Stimulated activated CD8-positive, alpha-beta memory T cell treated with anti-CD3 and anti-CD28 coated beads, Interleukin-4, amount 100 ng/mL, for 1 hour (primary cell): ENCODE measurements at places on chromosomes 5 and 9.

DNA sequence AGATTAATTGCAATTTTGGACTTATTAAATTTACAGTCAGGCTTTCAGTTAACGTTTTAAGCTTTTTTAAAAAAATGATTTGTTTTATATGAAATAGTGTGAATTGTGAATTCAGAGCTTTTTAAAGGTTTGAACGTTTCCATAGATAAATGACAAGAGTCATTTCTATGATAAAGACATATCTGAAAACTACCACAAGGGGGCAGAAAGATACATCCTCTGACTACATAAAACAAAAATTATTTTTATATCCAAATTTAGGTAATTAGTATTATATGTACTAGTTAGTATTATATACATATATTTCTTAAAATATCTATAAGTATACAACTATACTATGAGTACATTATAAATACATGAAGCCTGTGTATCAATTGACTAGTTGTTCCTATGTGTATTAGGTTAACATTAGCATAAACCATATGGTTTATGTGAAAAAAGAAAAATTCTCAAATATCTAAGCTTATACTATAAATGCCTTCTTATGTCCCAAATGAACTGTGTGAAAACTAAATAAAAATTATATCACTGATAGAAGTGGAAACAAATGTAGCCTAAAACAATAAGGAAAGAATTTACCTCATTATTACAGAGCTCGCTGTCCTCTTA lies 155.2 kb downstream of the MEF2C start:
- DNase-seq: no peak

GRCh38 chr5:120098426-120098825 lies 365.7 kb upstream of the PRR16 start:
- DNase-seq: no peak

DNA sequence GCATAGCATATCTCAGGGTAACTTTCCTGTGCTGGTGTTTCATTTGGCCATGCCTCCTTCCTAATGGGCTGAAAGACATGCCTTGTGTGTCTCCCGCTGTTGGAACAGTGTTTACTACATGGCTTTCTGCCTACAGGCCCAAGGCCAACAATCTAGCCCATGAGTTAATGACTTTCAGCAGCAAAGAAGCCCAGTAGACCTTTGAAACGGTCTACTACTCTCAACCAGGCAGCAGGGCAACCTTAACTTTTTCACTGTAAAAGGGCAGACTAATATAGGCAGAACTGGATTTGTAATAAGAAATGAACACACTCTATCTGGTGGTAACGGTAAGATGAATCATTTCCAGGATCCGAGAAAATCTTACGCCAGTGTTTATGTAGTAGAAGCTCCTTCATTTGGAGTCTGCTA lies 21.0 kb downstream of the C5orf15 start:
- no peak for DNase-seq

DNA sequence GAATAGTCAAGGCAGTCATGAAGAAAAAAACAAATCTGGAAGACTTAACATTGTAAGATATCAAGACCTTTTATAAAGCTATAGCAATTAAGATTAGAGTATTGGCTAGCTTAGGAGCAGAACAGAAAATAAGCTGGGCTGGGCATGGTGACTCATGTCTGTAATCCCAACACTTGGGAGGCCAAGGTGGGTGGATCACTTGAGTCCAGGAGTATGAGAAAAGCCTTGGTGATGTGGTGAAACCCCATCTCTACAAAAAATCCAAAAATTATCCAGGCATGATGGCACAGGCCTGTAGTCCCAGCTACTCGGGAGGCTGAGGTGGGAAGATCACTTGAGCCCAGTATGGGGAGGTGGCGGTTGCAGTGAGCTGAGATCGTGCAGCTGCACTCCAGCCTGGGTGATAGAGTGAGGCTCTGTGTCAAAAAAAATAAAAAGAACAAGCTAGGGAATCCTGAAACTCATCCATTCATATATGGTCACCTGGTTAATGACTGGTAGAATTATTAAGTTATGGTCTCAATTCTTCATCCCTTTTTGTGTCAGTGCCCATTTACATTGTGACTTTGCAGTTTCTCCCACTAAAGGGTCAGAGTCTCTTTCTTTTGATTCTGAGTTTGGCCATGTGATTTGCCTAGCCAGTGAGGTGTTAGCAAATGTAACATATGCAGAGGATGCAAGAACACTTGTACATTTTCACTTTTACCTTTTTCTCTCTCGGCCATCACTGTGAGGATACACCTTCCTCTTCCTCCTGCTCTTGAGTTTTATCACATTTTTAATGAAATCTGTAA lies 144.6 kb upstream of the SGCD start:
- no peak for DNase-seq

DNA sequence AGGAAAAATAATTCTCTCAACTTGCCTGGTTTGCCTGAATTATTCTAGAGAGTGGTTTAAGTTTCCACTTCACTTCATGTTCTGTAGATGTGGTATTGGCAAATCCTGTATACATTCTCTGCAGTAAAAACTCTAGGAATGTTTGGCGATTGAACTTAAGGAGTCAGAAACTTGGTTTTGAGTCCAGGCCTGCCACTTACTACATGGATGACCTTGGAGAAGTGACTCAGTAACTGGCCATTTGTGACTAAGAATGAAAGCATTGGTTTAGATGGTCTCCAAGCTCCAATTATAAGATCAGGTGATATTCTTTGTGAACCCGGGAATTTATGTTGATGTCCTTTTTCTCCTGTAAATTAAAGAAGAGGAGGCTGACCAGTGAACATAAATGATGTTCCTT lies 233.8 kb downstream of the GAS1 start:
- no peak for DNase-seq

DNA sequence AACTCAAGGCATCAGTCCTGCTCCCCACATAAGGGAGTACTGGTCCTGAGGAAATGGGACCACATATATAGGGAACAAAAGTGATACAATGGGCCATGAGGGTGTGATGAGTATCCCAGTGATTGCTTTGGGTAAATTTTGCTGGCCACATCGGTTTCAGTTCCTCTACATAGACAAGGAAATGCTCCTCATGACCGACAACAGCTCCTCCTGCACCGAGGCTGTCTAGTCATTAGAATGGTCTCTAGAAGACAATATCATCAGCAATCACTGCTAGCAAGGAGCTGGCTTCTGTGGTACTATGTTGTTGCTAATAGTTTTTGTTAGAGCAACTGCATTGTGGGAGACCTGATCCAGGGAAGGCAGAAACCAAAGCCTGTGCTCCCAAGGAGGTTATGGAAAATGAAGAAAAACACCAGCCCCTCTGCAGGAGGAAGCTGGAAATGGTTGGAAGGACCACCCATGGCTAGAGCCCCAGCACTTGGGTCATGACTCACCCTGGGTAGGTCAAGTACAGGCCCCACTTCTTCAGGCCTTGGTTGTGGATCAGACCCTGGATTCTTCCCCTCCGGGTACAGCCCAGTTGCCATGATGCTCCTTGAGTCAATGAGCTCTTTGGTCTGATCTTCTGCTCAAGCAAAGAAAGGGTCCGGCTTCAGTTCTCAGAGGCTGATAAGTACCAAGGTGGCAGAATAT lies 3.4 kb upstream of the CTSL start:
- no peak for DNase-seq
